ENCODE measurements at places on chromosomes 6 and 20.

DNA sequence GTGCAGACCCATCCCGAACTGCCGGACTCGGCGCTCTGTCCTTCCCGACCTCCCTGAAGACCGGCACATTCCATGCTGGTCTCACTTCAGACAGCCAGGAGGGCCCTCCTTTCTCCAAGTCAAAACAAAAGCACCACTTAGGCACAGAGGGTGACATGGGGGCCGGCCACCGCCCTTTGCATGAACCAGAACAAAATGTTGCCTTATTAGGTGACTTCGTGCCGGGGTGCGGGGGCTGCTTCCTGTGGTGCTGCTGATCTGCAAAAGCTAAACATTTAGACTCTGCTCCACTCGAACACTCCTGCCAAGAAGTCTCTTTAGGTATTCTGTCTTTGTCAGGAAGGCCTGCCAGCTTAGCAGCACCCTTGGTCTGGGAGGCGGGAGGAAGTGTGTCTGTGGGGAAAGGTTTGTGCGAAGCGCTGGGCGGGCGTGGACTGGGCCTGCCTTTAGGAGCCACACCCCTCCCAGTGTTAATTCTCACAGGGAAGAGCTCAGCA, 133.8 kb downstream of the SMOC2 start:
- peaks cover 41% of the 10 kb centered on the region for H3K4me1 ChIP-seq
- no peak overlapping the region for H3K4me3 ChIP-seq
- H3K27ac ChIP-seq: peak overlapping the region; percentile 86
- H3K27me3 ChIP-seq: no peaks in the 10 kb centered on the region
- no peaks in the 10 kb centered on the region for H3K36me3 ChIP-seq

DNA sequence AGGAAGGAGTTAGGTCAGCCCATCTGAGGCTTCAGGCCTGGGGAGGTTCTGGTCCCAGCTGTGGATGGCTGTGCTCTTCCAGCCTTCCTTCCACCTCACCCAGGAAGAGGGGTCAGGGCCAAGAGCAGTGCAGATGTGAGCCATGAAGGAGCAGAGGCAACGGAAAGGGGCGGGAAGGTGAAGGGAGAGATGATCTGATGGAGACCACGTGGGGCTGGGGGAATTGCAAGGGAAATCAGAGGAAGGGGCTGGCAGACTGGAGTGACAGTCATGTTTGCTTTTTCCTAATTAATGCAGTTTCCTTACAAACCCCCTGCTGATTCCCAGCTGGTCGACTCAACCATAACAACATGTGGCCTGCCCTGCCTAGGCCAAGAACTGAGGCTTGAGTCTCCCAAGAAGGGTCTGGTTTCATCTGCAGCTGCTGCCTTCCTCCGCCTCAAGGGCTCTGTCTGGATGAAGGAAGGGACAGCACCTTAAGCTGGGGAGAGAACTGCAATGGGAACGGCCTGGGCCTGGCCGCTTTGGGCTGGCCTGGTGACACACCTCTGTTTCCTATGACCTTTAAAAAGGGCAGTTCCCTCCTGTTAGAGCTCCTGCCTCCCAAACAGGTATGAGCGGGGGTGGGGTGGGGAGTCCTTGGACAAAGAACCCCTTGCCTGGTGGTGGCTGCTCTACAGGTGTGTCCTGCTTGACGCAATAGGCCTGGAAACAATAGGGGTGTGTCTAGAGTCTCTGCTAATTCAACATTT, 7.8 kb upstream of the MRPS18A start:
- no peaks in the 10 kb centered on the region for H3K27me3 ChIP-seq
- H3K4me1 ChIP-seq: peaks cover 40% of the 10 kb centered on the region
- peak overlapping the region; percentile 88 for H3K27ac ChIP-seq
- no peak overlapping the region for H3K4me3 ChIP-seq

GRCh38 chr6:126803769-126804168, 314.7 kb upstream of the RSPO3 start:
- H3K36me3 ChIP-seq: no peaks in the 10 kb centered on the region
- H3K27ac ChIP-seq: no peak overlapping the region
- H3K4me3 ChIP-seq: no peak overlapping the region
- H3K27me3 ChIP-seq: no peaks in the 10 kb centered on the region
- no peak for DNase-seq
- no peaks in the 10 kb centered on the region for H3K4me1 ChIP-seq

GRCh38 chr20:56091628-56092234, 86.4 kb upstream of the CBLN4 start:
- H3K27me3 ChIP-seq: no peaks in the 10 kb centered on the region
- H3K27ac ChIP-seq: no peak overlapping the region
- no peak for DNase-seq
- no peaks in the 10 kb centered on the region for H3K36me3 ChIP-seq
- H3K4me3 ChIP-seq: no peak overlapping the region

GRCh38 chr6:35093118-35093445, 48.1 kb downstream of the TCP11 start:
- H3K27me3 ChIP-seq: no peaks in the 10 kb centered on the region
- peaks cover 73% of the 10 kb centered on the region for H3K4me1 ChIP-seq
- no peak overlapping the region for H3K4me3 ChIP-seq

Measured in stomach (tissue), 19 donors.